Endodermal cell (in vitro differentiated cells): ENCODE measurements at places on chromosomes 6 and 20. TPM values are rescaled to one million over a fixed set of nuclear protein-coding genes. Genes with fewer than 3 reads are reported as not detected.

Gene ADGRF1
- total RNA-seq = not detected in 2 replicates

Gene IRF4
- total RNA-seq = 0.18 TPM in 1 of 2 replicates, not detected in the other

Gene TULP1
- 2.9 to 4.0 TPM (median 3.5 TPM) in 3 replicates for total RNA-seq

Gene TOX2
- 1.6 to 3.4 TPM (median 2.5 TPM) in 3 replicates for total RNA-seq

Gene SLC22A3
- total RNA-seq = 3.1 TPM in 2 replicates

Gene SIRPB2
- total RNA-seq = not detected in 3 replicates
